ENCODE measurements at places on chromosomes 2 and 18.

GRCh38 chr2:180695586-180696401 lies 284.6 kb upstream of the UBE2E3 start:
- DNase-seq = no peak

DNA sequence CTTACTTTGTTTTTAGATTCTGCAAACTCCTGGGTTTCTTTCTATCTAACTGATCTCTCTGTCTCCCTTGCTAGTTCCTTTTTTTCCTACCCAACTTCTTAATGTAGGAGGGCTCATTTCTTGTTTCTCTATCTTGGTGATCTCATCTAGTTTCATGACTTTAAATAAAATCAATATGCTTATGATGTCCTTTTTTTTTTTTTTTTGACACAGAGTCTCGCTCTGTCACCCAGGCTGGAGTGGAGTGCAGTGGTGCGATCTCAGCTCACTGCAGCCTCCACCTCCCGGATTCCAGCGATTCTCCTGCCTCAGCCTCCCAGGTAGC lies 42.2 kb upstream of the IL1RL1 start:
- DNase-seq = no peak

GRCh38 chr2:232609607-232610006 lies 23.8 kb upstream of the EFHD1 start:
- DNase-seq = no peak

DNA sequence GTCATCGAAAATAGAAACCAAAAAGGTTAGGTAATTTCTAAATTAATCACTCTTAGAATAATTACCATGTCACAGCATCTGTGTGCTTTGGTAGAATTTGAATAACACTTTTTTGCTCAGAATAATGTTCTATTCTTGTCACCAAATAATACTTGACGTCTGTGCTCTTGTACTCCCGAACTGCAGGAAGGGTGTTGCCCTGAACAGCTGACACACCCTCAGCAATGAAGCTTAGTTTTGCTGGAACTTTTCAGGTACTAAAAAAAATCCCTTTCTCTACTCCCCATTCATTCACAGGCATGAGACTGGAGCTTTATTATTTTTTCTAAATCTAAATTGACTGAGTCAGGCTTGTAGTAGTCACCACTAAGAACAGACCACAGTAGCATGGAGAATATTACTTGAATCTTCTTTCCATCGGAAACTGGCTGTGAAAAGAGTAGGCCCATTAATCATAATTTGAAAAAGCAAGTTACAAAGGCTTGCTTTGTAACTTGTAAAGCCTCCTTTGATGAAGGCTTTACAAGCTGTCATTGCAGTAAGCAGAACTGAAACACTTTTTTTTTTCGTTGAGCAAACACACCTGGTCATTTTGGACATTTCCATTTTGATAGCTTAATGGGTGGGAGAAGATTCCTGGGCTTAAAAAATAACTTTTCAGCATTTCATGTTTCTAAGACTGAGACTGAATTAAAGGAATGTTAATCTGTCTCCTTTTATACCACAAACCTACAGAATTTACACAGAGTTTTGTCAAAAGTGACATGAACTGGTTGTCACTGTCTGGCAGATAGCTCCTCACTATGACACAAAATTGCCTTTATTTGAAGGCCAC lies 70.3 kb upstream of the PELI1 start:
- DNase-seq = no peak

- no peak for DNase-seq
Observed at GRCh38 chr2:112684415-112684775, 36.4 kb upstream of the NT5DC4 start.

DNA sequence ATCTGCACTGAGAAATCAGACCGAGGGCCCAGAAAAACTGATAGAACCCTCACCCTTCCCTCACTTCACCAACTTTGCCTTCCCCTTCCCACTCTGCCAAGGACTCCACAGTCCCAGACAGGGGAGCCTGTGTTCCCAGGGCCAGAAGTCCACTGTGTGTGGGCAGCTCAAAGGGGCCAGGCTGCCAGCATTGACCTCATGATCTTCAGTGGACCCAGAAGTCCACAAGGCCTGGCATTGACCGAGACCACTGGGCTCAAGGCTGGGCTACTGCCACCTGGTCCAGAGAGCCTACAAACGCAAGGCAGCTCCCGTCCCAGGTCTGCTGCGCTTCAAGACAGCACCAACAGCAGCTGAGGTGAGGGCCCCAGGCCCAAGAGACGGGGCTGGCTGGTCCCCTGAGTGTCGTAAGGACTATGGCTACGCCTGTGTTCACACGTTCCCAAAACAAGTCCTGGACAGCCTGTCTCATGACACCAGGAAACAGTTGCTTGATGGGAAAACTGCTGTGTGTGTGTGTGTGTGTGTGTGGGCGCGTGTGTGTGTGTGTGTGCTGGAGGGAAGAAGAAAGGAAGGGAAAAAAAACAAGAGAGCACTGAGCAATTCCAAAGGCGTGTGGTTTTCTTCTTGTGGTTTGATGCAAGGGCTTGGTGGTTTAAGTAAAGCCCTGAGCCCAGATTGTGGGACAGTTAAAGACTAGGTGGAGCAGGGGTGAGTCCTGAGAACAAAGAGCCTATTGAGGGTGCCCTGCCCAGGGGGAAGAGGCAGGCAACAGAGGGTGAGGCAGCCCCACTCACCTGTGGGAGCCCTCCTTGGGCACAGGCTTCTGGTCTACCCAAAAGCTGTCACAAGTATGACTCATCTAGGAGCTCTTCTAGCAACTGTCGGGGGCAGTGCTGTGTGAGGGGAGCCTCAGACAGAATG lies 46.6 kb upstream of the ZBTB7C start:
- peak; percentile 94 for DNase-seq

GRCh38 chr2:134455426-134455825 lies 201.6 kb downstream of the MGAT5 start:
- DNase-seq = no peak

DNA sequence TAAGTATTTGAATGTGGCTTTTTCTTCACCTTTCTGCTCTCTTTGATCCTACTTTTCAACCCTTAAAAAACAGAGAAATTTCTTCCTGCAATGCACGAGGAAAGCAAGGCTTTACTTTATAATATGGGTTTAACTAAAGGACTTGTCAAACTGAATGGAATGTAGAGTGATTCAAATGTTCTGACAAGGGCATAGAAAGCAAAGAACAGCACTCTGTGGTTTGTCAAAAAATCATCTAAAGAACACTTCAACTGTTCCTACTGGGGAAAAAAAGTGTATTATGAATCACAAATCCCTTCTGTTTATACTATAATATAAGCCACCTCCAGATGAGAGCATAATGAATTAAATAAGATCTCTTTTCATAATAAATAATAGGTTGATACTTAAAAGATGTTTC lies 45.0 kb upstream of the RIT2 start:
- DNase-seq = no peak

DNA sequence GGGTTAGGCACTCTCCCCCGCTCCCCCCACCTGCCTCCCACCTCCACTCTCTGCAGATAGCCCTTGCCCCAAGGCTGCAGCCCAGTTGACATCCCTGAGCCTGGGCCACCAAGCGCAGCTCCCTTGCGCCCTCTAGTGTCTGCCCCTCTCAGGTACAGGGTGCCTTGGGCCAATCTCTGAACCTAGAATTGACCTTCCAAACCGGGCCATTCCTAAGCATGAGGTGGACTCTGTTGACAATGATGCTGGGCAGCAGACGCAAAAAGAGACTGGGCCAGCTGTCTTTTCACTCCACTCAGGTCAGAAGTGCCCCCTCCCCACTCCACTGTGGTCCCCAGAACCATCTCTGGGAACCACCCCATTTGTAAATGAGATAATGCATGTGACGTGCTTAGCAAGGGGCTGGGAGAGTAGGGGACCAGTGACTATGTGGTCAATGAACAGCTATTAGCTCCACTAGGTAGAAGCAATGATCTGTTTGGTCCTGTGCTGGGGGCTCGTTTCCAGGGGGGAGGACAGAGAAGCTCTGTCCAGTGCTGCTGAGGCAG lies 43.3 kb upstream of the PLB1 start:
- DNase-seq = peak; percentile 42

GRCh38 chr2:33380001-33380609 lies 96.3 kb upstream of the RASGRP3 start:
- no peak for DNase-seq

DNA sequence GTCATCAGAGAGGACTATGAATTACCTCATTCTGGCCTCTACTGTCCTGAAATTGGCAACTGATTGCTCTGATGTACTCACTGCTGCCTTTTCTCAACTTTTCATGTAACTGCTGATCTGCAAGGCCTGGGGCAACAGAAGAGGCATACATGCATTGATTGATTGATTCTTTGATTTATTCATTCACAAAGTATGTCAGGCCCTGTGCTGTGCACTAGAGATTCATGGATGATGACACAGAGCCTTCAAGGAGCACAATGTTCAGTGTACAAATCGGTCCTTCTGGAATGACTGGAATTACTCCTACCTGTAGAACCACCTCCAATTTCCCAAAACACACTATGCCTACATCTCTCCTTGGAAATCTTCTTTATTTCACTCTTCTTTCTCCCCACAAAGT lies 111.3 kb downstream of the LRATD1 start:
- DNase-seq = no peak

GRCh38 chr2:20487030-20487391 lies 40.1 kb downstream of the RHOB start:
- no peak for DNase-seq

DNA sequence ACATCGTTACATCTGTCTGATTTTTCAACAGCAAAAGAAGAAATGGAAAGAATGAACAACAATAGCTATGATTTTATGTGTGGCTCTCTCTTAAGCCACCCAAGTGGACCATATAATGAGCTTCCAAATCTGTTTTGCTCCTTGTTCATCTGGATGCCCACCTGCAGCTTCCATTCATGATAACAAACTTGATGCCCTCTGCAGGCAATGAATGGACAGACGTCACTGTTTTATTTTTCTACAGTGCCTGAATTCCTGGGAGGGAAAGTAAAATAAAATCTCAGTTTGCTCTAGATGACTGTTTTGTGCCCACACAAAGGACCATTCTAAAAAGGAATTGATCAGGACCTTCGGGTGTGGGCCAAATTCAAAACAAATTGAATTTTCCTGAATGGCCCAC lies 5.0 kb downstream of the MREG start:
- no peak for DNase-seq

DNA sequence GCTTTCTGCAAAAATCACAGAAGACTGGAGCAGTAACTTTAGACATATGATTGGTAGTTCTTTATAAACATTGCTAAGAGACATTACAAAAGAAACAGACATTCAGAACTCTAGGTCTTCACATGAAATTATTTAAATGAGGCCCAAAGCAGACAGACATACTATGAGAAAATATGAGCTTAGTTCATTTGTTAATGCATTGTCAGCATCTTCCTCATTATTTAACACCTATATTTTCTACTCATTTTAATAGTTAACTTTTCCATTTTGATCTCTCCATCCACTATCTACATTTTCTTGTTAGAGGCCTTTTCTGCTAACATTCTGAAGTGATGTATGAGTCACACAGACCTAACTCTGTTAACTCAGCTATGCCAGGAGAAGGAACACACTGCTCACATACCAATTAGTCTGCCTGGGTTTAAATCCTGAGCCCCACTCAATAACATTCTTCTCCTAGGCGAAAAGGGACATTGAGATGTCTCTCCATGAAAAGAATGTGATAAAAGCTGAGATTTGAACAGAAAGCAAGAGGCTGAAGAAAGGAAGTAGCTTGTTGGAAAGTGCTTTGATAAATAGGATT lies 400.3 kb upstream of the PKDCC start:
- DNase-seq = no peak

DNA sequence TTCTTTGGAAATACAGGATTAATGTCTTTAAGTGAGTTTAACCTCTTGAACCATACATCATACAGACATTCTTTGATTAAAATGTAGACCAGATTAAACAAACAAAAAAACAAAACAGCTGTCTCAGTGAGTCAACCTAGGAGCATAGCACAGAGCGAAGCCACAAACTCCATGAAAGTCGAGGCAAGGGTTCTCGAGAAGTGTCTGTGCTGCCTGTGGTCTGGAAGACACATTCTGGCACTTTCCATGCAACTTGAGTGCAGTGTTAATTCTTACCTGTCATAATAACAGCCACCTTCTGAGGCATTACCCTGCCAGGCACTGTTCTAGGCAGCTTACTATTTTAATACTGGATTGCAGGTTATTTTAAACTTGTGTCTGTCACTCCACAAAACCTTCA lies 435.5 kb upstream of the MMADHC start:
- no peak for DNase-seq

- no peak for DNase-seq
Observed at GRCh38 chr2:29269765-29270109, 154.5 kb downstream of the CLIP4 start.

GRCh38 chr2:11375025-11375688 lies 30.7 kb upstream of the ROCK2 start:
- no peak for DNase-seq

- no peak for DNase-seq
Observed at GRCh38 chr18:51647346-51647745, 449.9 kb upstream of the MEX3C start.

- peak; percentile 49 for DNase-seq
Observed at GRCh38 chr2:113324684-113325160, 46.0 kb upstream of the PAX8 start.

DNA sequence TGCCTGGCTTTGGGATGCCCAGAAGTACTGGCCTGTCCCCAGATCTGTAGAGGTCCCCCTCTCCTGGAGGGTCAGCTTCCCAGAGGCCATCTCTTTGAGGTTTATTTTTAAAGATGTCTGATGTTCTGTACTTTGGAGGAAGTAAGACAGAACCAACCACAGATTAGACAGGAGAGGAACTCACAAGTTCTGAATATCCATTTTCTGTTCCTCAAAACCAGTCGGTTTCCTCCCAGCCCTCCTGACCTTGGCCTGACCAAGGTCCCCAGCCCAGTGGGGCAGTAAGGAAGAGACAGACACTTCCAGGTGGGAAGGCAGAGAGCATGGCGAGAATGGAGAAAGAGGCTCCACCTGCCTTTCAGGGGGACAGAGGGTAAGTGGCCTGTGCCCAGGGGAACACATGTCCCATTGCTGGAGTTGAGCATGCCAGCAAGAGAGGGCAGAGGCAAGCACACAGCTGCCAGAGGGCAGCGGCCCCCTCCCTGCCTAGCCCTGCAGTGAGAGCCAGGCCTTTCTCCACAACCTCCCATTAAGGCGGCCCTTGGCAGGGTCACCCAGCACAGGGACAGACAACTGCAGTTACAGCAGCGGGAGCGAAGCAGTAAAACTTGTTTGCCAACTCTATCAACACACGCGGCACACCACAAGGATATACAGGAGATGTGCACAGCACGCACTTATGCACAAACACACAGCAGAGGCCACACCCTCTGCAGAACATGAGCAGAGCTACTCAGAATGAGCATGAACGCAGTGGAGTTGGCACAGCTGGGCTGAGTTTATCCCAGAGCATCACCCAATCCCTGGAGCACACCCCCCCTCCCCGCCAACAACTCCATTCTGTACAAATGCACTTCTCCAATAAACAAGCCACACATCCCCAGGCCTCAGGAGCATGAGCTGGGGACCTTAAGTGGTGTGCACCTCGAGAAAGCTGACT lies 18.5 kb upstream of the SEMA4C start:
- DNase-seq = no peak
